ENCODE measurements at places on chromosomes 6 and 20.

DNA sequence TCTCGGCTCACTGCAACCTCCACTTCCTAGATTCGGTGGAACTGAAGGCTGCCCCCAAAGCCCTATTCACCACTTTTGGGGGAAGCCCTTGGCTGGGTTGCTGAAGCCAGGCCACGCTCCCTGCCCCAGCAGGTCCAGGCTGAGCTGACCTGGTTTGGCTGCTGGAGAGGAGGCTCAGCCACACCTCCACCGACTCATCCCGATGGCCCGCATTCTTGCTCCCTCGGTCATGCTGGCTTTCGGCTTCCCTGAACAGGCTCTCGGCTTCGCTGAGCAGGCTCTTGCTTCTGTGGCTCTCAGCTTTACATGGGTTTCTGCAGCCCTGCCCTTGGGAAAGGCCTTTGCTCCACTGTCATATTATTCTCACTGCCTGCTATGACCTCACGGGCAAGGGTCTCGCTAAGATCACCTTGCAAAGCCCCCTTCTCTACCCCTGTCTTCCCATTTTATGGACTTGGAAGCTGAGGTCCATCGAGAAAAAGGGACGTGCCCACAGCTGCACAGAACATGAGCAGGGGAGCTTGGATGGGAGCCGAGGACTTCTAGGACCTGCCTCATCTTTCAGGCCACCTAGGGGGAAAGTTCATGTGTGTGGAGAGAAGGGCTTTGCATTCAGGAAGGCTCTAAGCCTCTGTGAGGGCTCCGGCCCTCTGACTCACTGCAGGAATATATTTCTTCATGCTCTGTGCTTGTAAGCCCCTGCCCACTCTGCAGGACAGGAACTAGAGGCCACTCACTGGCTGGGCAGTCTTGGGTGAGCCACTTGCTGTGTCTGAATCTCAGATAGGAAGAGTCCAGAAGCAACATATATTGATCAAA is 15.6 kb downstream of the ARHGAP40 start:
- no peak for DNase-seq

DNA sequence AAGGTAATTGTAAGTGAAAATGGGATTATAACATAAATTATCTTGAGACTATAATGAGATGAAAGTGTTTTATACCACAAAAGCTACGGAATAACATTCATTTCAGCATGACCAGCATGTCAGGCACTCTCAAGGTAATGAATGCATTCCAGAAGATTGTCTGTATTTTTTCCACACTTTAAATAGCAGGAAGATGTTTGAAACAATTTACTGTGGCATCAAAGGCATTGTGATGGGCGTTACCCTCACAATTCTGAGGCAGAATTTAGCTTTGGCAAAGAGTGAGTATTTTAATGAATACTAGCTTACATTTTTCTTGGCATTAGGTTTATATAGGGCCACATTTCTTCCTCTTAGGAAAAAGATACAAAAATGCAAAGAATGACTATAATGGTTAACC is 627.2 kb downstream of the BCKDHB start:
- DNase-seq, result no peak

DNA sequence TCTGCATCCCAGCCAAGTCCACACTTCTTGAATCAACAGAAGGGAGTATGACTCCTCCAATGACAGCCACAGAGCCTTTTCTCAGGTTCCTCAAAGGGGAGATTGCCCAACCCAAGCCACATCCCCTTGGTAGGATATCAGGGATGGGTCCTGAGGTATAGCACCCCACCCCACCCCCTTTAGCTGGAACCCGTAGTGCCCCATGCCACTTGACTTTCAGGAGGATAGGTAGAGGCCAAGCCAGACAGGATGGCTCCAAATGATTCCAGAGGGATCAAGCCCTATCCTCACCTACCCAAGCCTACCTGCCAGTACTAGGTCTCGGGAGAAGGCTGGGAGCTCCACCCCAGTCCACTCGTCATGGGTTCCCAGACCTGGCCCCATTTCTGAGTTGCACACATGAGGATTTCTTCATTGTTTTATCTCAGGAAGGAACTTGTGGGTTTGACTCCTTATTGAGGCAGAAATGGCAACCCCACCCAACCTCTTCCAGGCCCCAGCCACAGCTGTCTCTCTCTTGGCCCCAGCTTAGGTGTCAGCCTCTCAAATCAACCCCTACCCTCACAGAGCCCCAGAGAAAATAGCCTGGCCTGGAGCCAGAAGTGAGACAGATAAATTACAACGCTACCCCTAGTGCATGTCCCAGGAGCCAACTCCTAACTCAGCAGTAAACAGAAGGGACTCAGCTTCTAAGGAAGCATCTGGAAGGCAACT is 3.6 kb downstream of the CCND3 start:
- peak; percentile 58 for DNase-seq

DNA sequence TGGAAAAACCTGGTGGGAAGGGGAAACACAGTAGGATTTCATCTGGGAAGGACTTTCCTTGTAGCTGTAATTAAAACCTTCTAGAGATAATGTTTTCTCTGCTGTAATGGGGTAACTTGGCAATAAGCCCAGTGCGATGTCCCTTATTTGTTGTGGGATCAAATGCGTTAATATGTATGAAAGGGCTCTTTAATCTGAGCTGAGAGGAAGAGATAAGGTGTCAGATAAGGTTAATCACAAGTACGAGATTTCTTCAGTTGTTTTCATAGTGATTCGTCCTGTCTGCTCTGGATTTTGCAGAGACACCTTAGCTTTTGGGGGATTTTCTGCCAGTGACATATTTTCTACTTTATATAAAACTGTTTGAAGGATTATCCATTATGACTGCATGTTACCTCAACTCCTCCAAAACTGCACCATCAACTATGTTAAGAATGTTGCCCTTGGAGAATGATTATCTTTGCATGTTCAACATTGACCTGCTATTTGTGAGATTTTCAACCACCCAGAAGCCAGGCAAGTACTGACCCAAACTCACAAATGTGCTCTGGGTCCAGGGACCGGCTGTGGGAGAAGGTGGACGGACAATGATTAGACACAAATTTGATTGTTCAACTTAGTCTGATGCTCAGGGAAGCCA is 21.2 kb upstream of the ELOVL5 start:
- DNase-seq, result no peak

GRCh38 chr6:168383062-168383854 is 57.7 kb upstream of the SMOC2 start:
- DNase-seq, result no peak

- DNase-seq, result no peak
Observed at GRCh38 chr6:170224694-170225660, 65.9 kb downstream of the DLL1 start.

DNA sequence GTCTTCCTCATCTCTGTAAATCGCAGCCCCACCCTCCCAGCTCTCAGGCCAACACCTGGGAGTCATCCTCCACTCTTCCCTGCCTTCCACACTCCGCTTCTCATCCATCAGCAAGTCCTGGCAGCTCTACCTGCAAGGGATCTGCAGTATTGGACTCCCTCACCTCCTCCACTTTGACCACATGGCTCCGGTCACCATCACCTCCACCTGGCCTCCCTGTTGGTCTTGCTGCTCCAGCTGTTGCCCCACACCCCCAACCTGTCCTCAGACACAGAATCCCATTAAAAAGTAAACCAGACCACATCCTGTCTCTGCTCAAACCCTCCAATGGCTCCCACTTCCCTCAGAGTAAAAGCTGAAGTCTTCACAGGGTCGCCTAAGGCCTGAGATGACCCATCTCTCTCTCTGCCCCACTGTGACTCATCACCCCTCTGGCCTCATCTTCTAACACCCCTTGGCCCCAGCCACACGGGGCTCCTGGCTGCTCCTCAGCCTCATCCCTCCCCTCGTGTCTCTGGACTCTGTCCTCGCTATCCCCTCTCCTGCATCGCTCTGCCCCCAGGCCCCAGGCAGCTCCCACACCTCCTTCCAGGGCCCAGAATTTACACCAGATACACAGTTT is 185.1 kb upstream of the SULF2 start:
- no peak for DNase-seq

- no peak for DNase-seq
Observed at GRCh38 chr6:129832299-129832698, 28.8 kb downstream of the TMEM244 start.

DNA sequence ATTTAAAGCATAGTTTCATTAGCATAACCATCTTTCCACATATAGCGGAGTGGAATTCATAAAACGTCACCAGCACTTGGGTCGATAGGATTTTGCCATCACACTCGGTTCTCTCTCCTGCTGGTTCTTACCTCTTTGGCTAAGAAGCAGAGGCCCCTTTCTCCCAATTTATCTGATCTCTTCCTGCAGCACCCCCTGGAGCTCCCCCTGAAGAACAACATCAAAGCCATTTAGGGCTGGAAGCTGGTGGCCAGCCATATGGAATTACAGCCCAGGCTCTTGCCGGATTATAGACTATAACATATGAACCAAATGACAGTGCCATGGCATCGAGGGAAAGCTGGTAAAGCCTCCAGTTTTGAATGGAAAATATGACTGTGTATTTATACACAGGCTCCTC is 6.4 kb upstream of the KIF6 start:
- DNase-seq, result no peak

DNA sequence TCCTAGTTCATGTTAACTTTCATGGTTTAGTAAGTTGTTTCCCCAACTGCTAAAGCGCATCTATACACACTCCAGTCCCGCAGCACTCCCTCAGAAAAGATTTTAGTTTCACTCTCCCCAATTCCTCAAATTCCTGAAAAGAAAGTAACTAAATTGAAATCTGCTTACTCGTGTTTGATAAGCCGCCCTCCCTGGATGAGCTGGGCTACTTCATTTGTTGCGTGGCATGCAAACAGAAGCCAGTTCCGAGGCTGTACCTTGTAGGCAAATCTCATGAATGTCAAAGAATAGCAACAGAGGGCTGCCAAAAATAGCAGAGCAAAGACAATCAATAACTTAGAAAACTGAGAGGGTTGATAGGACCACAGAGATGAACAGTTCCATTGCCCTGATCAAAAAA is 16.9 kb downstream of the MPC1 start:
- no peak for DNase-seq

DNA sequence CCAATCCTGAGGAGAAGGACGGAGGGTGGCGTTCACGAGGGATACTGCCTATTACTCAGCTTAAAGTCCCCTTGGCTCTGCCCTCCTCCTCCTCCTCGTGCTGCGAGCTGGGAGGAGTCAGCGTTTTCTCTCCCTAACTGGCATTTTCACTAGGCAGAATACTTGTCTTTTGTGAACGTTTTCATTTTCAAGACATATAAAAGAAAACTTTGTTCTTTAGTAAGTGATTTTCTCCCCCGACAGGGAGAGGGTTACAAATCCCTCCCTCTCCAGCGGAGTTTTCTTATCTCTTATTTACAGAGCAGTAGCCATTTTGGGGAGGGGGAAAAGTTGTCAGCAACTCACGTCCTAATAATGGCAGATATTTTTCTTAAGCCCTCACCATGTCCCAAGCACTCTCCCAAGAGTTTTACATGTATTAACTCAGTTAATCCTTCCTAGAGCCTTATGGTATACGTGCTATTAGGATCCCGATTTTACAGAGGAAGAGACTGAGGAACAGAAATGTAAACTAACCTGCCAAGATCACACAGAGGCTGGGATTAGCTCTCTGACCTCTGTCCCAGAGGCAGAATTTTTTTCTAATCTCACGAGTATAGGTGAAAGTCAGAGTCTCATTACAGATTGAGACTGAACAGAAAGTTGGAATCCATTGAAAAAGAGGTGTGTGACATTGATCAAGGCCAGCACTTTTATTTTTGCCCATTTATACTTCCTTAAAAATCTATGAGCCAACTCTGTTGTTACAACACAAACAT is 30.0 kb upstream of the ZNF217 start:
- peak; percentile 10 for DNase-seq

- no peak for DNase-seq
Observed at GRCh38 chr20:19026121-19026878, 186.1 kb upstream of the SLC24A3 start.

- no peak for DNase-seq
Observed at GRCh38 chr6:93343476-93343875, 75.9 kb downstream of the EPHA7 start.

GRCh38 chr20:44967207-44967807 is 995 bp downstream of the STK4 start:
- DNase-seq, result no peak

DNA sequence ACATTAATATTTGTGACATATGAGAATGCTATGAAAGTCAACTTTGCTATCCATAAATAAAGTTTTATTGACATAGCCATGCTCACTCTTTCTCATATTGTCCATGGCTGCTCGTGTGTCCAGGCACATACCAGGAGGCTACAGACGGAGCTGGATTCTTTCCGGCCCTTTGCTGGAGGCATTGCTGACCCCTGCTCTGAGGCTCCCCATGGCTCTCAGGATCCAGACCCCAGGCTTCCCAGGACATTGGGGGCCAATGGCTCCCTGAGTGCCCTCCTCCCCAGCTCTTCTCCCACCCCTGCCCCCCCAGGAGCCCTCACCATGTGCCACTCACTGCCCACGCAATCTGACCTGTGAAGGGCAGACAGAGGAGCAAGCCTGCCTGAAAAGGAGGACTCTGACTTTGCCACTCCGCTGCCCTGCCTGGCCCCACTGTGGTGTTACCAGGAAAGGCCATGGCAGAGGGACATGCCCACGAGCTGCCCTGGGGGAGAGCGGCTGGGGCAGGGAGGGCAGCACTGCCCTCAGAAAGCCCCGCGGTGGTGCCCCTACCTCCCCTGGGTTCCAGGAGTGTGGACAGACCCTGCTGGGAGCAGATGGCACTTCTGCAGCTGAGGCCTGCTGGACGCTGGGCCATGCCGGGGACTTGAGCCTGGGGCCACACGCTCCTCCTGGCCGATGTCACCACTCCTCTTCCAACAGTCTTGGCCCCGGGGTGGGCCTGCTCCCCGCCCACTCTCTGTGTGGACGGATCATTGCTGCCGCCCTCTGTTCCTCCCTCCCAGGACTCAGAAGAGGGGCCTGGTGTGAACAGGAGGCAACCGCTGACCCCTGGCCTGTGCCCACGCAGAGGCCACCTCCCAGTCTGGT is 97.8 kb upstream of the BHLHE23 start:
- no peak for DNase-seq

GRCh38 chr6:147287869-147288271 is 83.7 kb downstream of the STXBP5 start:
- no peak for DNase-seq

- no peak for DNase-seq
Observed at GRCh38 chr20:24043294-24043693, 54.7 kb upstream of the GGTLC1 start.

GRCh38 chr6:134822920-134823709 is 126.8 kb downstream of the ALDH8A1 start:
- DNase-seq, result no peak

- DNase-seq, result no peak
Observed at GRCh38 chr20:20785226-20785625, 72.8 kb upstream of the RALGAPA2 start.

GRCh38 chr20:63354636-63355350 is 6.4 kb downstream of the CHRNA4 start:
- DNase-seq, result no peak

DNA sequence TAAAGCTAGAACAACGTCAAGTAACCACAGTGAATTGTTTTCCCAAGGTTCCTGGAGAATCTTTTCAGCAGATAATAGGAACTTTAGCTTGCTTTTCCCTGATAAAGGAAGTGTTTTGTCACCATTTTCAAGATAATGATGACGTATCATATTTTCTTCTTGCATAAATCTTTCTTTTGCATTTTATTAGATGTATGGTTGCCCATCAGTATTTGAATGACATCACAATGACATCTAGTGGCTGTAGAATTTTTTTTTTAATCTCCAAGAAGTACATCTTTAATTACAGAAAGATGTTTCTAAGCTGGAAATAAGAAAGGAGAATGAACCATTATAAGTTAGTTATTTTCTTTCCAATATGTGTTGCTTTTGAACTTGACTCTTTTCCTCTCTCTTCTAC is 83.0 kb downstream of the CENPW start:
- DNase-seq, result no peak

GRCh38 chr6:67634199-67634598 is 1000.9 kb upstream of the ADGRB3 start:
- no peak for DNase-seq

- no peak for DNase-seq
Observed at GRCh38 chr20:18985551-18985950, 172.0 kb downstream of the SCP2D1 start.

All from T-helper 22 cell (primary cell).